ENCODE measurements at places on chromosomes 16 and 17.

DNA sequence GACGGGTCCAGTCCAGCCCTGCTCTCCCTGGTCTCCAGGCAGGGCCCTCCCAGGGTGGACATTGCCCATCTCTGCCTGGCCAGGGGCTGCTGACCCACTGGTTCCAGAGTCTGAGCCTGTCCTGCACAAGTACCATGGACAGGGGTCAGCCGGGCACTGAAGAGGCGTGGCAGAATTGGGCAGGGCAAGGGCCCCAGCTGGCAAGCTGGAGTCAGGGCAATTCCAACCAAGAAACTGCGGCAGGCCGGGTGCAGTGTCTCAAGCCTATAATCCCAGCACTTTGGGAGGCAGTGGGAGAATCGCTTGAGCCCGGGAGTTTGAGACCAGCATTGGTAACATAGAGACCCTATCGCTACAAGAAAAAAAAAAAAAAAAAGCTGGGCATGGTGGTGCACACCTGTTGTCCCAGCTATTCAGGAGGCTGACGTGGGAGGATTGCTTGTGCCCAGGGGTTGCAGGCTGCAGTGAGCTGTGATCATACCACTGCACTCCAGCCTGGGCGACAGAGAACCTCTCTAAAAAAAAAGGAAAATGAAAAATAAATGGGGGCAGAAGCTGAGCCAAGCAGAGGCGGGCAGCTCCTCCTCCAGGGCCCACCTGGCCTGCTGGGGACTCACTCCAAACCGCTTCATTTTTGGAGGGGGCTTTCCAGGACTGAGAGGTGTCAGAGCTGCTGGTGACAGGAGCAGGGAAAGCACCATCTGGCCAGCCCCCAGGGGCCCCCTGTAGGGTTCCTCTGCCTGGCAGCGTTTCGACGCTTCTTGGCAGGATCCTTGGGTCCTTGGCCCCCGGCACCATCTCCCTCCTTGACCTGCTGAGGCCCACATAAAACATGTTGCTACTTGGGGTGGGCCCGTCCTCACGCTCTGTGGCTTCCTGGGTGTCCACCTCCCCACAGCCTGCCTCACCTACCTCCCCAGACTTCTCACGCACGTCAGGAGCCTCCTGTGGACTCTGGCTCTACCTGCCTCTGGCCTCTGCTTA lies 2.9 kb upstream of the MAFG start:
- H3K4me3 ChIP-seq = no peak overlapping the region
- no peak for DNase-seq
- peaks cover 28% of the 10 kb centered on the region for H3K4me1 ChIP-seq
- no peaks in the 10 kb centered on the region for H3K27me3 ChIP-seq

DNA sequence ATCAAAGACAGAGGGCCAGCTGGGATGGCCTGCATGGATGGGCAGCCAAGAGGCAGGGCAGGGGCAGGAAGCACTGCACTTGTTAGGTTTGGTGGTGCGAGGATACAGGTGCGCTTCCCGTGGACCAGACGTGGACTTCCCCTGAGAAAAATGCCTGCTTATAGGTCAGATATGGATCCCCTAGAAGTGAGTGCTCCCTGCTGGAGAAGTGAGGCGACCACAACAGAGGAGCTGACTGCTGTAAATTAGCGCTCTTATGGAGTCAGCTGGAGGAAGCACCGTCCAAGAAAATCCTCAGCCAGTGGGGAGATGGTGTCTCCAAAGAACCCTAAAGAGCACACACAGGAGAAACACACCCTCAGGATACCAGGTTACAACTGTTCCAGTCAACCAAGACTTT lies 27.7 kb upstream of the CCDC182 start:
- H3K27ac ChIP-seq = no peak overlapping the region
- H3K4me3 ChIP-seq = no peak overlapping the region
- no peaks in the 10 kb centered on the region for H3K4me1 ChIP-seq
- no peaks in the 10 kb centered on the region for H3K36me3 ChIP-seq
- DNase-seq = no peak

- H3K27ac ChIP-seq = no peak overlapping the region
- no peak for DNase-seq
- no peaks in the 10 kb centered on the region for H3K4me1 ChIP-seq
- H3K4me3 ChIP-seq = no peak overlapping the region
- H3K36me3 ChIP-seq = no peaks in the 10 kb centered on the region
- H3K27me3 ChIP-seq = no peaks in the 10 kb centered on the region
These were observed 113.8 kb downstream of the CYB561 start for GRCh38 chr17:63332286-63332685.

DNA sequence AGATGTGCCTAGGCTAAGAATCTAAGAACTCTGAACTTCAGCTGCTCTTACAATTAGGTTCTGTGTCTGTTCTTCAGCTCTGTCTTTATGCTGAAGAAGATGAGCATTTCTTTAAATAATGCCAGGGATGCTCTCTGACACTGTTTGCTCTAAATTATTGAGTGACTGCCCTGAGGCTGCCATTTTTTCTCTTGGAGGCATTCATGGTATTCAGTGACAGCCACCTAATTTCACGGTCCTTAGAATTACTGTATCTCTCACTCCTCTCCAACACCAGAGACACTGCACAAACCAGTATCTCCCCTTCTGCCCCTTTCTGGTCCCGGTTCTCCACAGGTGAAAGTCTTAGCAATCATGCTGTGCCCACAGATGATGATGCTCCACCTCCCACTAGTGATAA lies 123.6 kb upstream of the MPHOSPH6 start:
- H3K27ac ChIP-seq = no peak overlapping the region
- H3K27me3 ChIP-seq = peaks cover 18% of the 10 kb centered on the region
- DNase-seq = no peak
- no peaks in the 10 kb centered on the region for H3K36me3 ChIP-seq
- no peaks in the 10 kb centered on the region for H3K4me1 ChIP-seq
- H3K4me3 ChIP-seq = no peak overlapping the region

- H3K27ac ChIP-seq = no peak overlapping the region
- H3K4me1 ChIP-seq = no peaks in the 10 kb centered on the region
- H3K27me3 ChIP-seq = no peaks in the 10 kb centered on the region
- no peak overlapping the region for H3K4me3 ChIP-seq
- H3K36me3 ChIP-seq = peaks cover 5% of the 10 kb centered on the region
These were observed 27.9 kb downstream of the SMURF2 start for GRCh38 chr17:64634218-64634617.

DNA sequence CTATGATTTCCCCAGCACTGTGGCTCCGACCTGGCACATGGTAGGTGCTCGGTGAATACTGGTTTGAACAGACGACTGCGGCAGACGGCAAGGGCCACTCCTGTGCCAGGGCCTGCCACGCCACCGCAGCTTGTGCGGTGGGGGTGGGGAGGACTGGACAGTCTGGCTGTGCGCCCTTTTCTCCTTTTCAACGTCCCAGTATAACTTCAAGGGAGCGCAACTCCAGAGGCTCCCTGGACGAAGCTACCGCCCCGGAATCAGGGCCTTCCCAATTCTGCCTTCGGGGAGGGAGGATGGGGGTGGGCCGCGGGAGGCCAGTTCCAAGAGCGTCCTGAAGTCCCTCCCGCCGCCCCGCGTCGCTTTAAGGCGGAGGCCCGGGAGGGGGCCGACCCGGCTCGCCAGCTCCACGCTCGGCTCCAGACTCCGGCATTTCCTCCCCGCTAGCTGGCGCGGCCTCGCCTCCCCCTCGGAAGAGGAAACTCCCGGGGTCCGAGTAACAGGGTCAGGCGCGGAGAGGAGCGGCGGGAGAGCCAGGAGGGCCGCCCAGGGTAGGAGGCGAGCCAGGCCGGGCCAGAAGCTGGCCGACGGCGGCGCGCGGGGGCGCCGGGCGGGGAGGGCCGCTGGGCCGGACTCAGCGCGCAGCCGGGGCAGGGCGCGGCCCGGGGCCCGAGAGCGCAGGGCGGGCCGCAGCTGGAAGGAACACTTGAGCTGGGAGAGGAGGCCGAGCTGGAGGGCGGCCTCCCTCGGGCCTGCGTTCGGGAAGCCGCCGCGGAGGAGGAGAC lies at the start of gene ITPRIPL2:
ITPRIPL2 (plus strand) TSS at position 388 of the 782 bp plus-strand sequence. CDS start 498 bp downstream, outside the sequence.
- no peak within 1 kb of the TSS for H3K4me3 ChIP-seq
- no peak within 1 kb of the TSS for H3K27ac ChIP-seq
- no peaks in the 10 kb centered on the region for H3K4me1 ChIP-seq

DNA sequence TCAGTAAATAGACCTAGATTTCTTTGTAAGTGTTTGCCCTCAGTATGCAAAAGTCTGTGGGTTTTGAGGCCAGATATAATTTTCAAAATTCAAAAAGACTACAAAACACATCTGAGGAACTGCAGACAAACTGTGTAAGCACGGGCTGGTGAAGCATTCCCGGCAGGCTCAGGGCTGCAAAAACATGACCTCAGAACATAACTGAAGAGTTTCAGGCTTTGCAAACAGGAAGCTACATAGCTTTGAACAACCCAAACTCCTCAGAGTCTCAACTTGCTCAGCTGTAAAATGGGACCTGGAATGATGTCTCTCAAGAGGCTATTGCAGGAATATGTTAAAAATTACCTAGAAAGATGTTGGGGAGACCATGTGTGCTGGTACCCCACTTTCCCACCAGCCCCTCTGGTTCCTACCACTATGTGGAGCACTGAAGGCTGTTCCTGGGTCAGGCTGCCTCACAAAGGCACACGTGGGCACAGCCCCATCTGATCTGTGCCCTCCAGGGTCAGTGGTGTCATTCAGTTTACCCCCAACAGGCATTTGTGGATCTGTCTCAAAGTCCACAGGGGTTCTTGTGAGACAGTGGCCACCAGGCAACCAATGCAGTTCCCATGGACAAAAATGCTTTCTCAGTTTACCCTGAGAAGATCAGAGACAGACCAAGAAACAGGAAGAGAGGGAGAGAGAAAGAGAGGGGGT lies 72.9 kb downstream of the CREBBP start:
- DNase-seq = no peak
- H3K4me3 ChIP-seq = no peak overlapping the region
- H3K27me3 ChIP-seq = no peaks in the 10 kb centered on the region
- no peaks in the 10 kb centered on the region for H3K4me1 ChIP-seq
- peaks cover 48% of the 10 kb centered on the region for H3K36me3 ChIP-seq
- H3K27ac ChIP-seq = no peak overlapping the region

- H3K36me3 ChIP-seq = no peaks in the 10 kb centered on the region
- H3K4me3 ChIP-seq = peak overlapping the region; percentile 69
- H3K4me1 ChIP-seq = peaks cover 24% of the 10 kb centered on the region
These were observed 482 bp upstream of the SLC16A3 start for GRCh38 chr17:82228278-82228841.

- no peaks in the 10 kb centered on the region for H3K27me3 ChIP-seq
- no peaks in the 10 kb centered on the region for H3K4me1 ChIP-seq
- no peak for DNase-seq
- no peak overlapping the region for H3K4me3 ChIP-seq
- H3K36me3 ChIP-seq = no peaks in the 10 kb centered on the region
- H3K27ac ChIP-seq = no peak overlapping the region
These were observed 75.6 kb downstream of the MGAT5B start for GRCh38 chr17:76943781-76944213.

DNA sequence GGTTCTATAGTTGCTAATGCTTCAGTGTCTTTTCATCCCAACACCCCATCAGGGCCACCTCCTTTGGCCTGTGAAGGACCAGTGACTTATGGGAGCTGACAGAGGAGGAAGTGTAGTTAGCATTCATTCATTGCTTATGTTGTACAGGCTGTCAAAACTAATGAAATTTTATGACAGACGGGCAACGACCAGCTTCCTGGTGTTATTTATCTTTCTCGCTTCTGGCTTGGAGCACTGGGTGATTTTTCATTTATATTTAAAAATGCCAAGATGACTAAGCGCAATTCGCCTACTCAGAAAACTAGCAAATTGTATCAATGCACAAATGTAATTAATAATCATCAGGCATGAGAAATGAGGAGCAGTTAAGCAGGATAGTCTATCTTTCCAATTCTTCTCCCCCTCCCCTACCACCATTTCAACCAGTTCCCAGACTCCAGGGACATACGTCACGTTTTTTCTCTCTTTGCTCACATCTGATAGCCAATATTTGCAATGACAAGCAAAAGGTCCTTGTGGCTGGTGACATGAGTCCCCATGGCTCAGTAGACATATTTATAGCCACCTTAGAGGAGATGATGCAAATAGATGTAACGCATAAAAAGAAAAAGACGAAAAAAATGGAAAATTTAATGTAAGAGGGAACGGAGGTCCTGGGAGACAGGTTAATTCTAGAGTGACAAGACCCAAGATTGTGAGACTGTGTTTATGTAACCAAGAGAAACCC lies 11.2 kb downstream of the CDRT15 start:
- no peak overlapping the region for H3K4me3 ChIP-seq
- DNase-seq = no peak
- H3K27ac ChIP-seq = no peak overlapping the region
- H3K36me3 ChIP-seq = no peaks in the 10 kb centered on the region
- H3K4me1 ChIP-seq = no peaks in the 10 kb centered on the region
- H3K27me3 ChIP-seq = no peaks in the 10 kb centered on the region

DNA sequence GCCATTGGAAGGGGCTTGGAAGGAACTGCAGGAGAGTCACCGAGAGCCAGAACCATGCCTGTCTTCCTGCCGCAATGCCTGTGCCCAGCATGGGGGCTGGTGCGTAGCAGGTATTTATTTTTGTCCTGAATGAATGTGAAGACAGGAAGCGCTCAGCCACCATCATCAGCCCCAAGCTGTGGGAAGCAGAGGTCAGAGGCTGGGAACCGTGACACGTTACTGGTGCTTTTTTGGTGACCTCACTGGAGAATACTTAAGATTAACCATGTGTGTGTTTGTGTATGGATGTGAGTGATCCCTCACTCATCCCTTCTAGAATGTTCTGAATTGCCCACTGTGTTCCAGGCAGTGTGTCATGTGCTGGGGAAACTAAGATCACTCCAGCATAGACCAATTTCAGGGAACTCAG lies 343.8 kb downstream of the SNX29 start:
- no peaks in the 10 kb centered on the region for H3K36me3 ChIP-seq
- peaks cover 8% of the 10 kb centered on the region for H3K4me1 ChIP-seq
- DNase-seq = no peak

DNA sequence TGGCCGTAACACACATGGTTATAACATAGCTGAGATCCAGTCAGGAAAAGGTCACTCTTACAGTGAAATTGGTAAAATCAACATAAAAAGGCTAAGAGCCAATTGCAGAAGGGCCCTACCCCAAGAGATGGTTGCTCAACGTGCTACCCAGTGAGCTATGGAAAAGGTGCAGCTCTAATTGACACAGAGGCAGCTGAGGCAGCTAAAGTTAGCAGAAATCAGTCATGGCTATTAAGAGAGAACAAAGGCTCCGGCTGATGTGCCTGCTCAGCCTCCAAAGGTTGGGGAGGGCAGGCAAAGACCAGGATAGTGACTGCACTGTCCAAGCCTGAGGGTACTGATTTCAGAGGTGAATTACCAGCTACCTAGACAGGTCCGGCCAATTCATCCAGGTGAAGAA lies 76.5 kb upstream of the ATP2A3 start:
- H3K36me3 ChIP-seq = peaks cover 76% of the 10 kb centered on the region
- H3K27ac ChIP-seq = no peak overlapping the region
- no peaks in the 10 kb centered on the region for H3K27me3 ChIP-seq
- DNase-seq = no peak

All from DND-41 (cell line).